Naive B cell (primary cell): ENCODE measurements at places on chromosomes 2 and 18. TPM values are rescaled to one million over a fixed set of nuclear protein-coding genes. Genes with fewer than 3 reads are reported as not detected.

GRCh38 chr2:45220227-45220626 lies 211.0 kb upstream of the SIX2 start:
- peaks cover 6% of the 10 kb centered on the region for H3K4me1 ChIP-seq
- peaks cover 36% of the 10 kb centered on the region for H3K27me3 ChIP-seq
- no peak overlapping the region for H3K4me3 ChIP-seq
- H3K36me3 ChIP-seq, result no peaks in the 10 kb centered on the region
- H3K27ac ChIP-seq, result no peak overlapping the region

DNA sequence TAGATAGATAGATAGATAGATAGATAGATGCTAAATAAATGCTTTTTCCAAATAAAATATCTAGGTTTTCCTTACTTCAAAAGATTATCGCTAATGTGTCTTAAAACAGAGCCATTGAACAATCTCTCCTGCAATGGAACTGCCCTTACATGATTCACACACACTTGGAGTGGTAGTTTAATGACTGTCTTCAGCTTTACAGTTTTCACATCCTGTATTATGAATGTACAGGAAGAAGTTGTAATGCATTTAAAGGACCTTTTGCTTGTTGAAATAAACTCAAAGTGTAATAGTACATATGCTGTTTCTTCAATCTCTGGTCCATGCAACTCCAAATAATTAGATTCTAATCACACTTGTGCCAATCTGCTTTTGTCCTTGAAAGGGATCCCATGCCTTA lies 797.6 kb upstream of the CDH2 start:
- no peaks in the 10 kb centered on the region for H3K36me3 ChIP-seq
- H3K4me1 ChIP-seq, result no peaks in the 10 kb centered on the region
- no peaks in the 10 kb centered on the region for H3K27me3 ChIP-seq
- H3K4me3 ChIP-seq, result no peak overlapping the region
- DNase-seq, result no peak

- H3K27ac ChIP-seq, result no peak overlapping the region
- no peak for DNase-seq
- H3K36me3 ChIP-seq, result no peaks in the 10 kb centered on the region
- H3K27me3 ChIP-seq, result no peaks in the 10 kb centered on the region
- H3K4me1 ChIP-seq, result no peaks in the 10 kb centered on the region
Observed at GRCh38 chr2:156592809-156593593, 156.8 kb downstream of the GPD2 start.

DNA sequence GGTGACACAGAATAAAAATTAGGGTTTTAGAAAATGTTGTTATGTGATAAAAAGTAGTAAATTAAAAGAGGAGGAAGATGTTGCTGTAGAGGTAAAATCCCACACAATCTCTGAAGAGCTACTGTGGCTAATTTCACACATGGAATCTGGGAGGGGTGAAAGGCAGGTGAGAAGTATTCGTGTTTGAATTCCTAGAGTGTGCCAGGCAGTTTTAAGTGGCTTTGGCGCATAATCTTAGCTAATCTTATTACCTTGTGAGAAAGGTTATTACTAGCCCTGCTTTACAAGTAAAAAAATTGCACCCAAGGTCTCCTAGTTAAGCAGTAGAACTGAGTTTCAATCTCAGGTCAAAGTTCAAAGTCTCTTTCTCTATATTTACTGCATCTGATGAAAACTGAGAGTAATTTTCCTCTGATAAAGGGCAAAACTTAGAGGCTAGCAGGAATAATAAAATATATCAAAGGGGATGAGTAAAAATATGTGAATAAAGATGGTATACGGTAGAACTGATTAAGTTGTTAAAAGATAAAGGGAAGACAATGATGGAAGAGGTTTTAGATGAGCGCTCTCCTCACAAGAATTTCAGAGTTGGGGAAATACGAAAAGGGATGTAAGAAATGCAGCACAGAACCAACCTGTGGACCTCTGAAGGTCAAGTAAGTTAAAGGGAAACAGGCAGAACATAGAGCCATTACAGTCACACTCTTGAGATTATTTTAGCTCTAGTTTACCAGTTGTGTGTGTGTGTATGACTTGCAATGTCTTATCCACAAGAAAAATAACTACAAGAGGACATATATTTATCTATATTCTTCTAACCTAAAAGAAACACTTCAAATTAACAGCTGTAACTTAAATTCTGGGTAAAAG lies 34.8 kb downstream of the GAREM1 start:
- no peaks in the 10 kb centered on the region for H3K36me3 ChIP-seq
- H3K27ac ChIP-seq, result no peak overlapping the region
- no peak for DNase-seq
- H3K4me1 ChIP-seq, result no peaks in the 10 kb centered on the region
- no peak overlapping the region for H3K4me3 ChIP-seq

GRCh38 chr2:238943338-238944067 lies 95.6 kb downstream of the TWIST2 start:
- no peaks in the 10 kb centered on the region for H3K27me3 ChIP-seq
- H3K4me3 ChIP-seq, result no peak overlapping the region
- no peak for DNase-seq

The AGAP1 gene
- not detected for polyA plus RNA-seq

DNA sequence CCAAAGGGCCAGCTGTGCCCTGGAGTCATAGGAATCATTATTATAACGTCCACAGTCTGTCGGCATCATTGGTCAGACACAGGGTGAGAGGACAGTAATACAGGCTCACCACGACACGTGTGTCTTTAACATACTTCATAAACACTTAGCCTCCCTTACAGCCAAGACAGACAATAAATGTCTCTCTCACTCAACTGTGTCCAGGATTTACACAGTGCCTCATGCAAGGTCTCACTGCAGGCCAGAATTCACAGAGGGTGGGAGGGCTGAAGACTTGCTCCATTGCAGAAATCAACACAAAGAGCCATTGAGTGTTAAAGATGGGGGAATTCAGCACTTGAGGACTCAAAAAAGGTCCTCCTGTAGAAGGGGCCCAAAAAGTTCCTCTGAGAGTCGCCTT lies 210.5 kb downstream of the BCL2 start:
- H3K27ac ChIP-seq, result no peak overlapping the region
- H3K4me3 ChIP-seq, result no peak overlapping the region
- no peak for DNase-seq
- peaks cover 4% of the 10 kb centered on the region for H3K36me3 ChIP-seq
- H3K4me1 ChIP-seq, result peaks cover 59% of the 10 kb centered on the region

GRCh38 chr18:66874812-66875474 lies 271.1 kb upstream of the CDH19 start:
- no peaks in the 10 kb centered on the region for H3K36me3 ChIP-seq
- no peaks in the 10 kb centered on the region for H3K4me1 ChIP-seq

GRCh38 chr2:28582152-28582551 lies 86.3 kb downstream of the PLB1 start:
- H3K27ac ChIP-seq, result no peak overlapping the region
- no peak for DNase-seq
- peaks cover 9% of the 10 kb centered on the region for H3K27me3 ChIP-seq
- no peaks in the 10 kb centered on the region for H3K4me1 ChIP-seq
- no peak overlapping the region for H3K4me3 ChIP-seq
- no peaks in the 10 kb centered on the region for H3K36me3 ChIP-seq

The ANKRD23 gene
- polyA plus RNA-seq, result not detected

The ALPI gene
- not detected for polyA plus RNA-seq

GRCh38 chr2:134919341-134920210 lies 954 bp downstream of the CCNT2 start:
- peak overlapping the region; percentile 94 for H3K27ac ChIP-seq
- H3K27me3 ChIP-seq, result no peaks in the 10 kb centered on the region
- H3K36me3 ChIP-seq, result peaks cover 11% of the 10 kb centered on the region
- H3K4me1 ChIP-seq, result peaks cover 46% of the 10 kb centered on the region
- peak; percentile 27 for DNase-seq

DNA sequence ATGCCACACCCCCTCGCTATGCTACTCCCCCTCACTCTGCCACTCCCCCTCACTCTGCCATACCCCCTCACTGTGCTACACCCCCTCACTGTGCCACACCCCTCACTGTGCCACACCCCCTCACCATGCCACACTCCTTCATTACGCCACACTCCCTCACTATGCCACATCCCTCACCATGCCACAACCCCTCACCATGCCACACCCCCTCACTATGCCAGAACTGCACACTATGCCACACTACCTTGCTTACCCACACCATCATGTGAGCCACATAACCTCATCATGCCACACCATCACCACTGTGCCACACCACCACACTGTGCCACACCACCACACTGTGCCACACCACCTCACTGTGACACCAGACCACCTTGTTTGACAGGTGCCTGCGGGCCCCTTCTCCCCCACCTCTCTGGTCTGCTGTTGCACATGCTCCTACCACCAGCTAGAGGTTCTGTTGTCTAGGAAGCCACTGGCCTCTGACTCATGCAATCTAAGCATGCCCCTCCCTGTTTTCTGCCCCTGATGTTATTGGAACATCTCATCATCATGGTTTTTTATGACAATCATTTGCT lies 22.0 kb downstream of the MARCHF4 start:
- H3K27me3 ChIP-seq, result no peaks in the 10 kb centered on the region
- no peaks in the 10 kb centered on the region for H3K36me3 ChIP-seq
- no peak overlapping the region for H3K27ac ChIP-seq
- no peak overlapping the region for H3K4me3 ChIP-seq
- H3K4me1 ChIP-seq, result peaks cover 7% of the 10 kb centered on the region
- no peak for DNase-seq

GRCh38 chr18:58195278-58195765 lies 151.3 kb downstream of the NEDD4L start:
- H3K36me3 ChIP-seq, result no peaks in the 10 kb centered on the region
- peaks cover 25% of the 10 kb centered on the region for H3K27me3 ChIP-seq
- DNase-seq, result no peak
- H3K27ac ChIP-seq, result peak overlapping the region; percentile 37
- peaks cover 19% of the 10 kb centered on the region for H3K4me1 ChIP-seq
- H3K4me3 ChIP-seq, result peak overlapping the region; percentile 84

DNA sequence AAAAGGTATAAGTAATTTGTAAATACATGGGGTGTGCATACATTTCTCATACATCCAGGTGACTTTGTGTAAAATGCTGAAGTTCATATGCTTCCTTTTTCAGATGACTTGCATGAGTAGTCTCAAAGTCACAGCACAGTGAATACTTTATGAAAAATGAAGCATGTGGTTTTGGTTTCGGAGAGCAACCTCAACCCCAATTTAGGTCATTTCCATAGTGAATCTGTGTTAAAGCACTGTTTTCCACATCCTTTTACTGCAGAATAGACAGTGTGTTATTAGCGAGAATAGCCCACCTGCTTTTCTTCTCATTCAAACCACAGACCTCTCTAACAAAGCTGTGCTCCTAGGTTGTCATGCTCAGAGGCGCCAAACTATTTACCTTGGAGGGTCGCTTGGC lies 204.4 kb upstream of the RASGRP3 start:
- H3K27ac ChIP-seq, result no peak overlapping the region
- H3K4me1 ChIP-seq, result peaks cover 13% of the 10 kb centered on the region
- no peak overlapping the region for H3K4me3 ChIP-seq
- peaks cover 16% of the 10 kb centered on the region for H3K27me3 ChIP-seq
- no peaks in the 10 kb centered on the region for H3K36me3 ChIP-seq

DNA sequence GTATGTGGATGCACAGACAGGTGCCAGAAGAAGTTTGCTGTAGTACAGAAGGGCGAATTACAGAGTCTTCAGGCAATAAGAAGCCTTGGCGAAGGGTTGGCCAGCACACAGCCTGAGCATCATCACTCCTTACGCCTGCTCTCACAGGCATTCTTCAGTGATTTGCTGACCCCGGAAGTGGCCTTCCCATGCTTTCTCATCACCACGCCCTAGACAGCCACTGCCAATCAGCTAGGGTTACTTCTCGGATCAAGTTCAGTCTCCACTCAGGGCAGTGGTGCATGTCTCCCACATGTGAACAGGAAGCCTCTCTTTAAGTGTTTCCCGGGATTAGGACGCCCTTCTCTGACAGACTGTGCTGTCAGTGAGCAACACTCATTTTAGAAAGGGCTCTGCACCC lies 81.8 kb downstream of the C1QL2 start:
- H3K27ac ChIP-seq, result no peak overlapping the region
- no peak for DNase-seq
- no peak overlapping the region for H3K4me3 ChIP-seq
- peaks cover 12% of the 10 kb centered on the region for H3K27me3 ChIP-seq

- H3K4me3 ChIP-seq, result no peak overlapping the region
- H3K27ac ChIP-seq, result no peak overlapping the region
- H3K27me3 ChIP-seq, result no peaks in the 10 kb centered on the region
- DNase-seq, result no peak
Observed at GRCh38 chr18:57737400-57738060, 65.6 kb downstream of the ATP8B1 start.

The AKAIN1 gene
- not detected for polyA plus RNA-seq

DNA sequence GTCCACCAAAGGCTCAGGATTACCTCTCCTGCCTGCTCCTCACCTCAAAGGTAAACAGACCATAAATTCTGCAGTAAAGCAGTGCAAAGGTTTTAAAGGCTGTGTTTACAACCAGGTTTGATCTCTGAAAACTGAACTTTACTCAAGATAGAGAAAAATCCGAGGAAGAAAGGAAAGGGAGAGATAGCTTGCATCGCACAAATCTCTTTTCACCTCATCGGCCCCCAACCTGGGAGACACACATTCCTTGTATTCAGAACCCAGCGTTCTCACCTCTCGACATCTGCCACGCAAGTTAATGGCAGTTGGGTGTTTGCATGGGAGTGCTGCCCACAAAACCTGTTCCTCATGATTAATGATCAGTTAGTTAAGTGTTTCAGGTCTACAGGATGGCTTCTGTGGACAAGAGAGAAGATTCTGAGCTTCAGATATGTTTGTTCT lies 72.6 kb downstream of the GATA6 start:
- no peak overlapping the region for H3K27ac ChIP-seq
- no peaks in the 10 kb centered on the region for H3K36me3 ChIP-seq
- H3K4me3 ChIP-seq, result no peak overlapping the region
- DNase-seq, result no peak

The ERBB4 gene
- not detected for polyA plus RNA-seq

The TBR1 gene
- polyA plus RNA-seq, result not detected

GRCh38 chr2:45776160-45776955 lies 124.9 kb downstream of the PRKCE start:
- peak overlapping the region; percentile 24 for H3K4me3 ChIP-seq
- DNase-seq, result no peak
- no peaks in the 10 kb centered on the region for H3K36me3 ChIP-seq
- no peaks in the 10 kb centered on the region for H3K27me3 ChIP-seq

The GRHL1 gene
- polyA plus RNA-seq, result 0.09 TPM

The KIAA2012 gene
- polyA plus RNA-seq, result not detected

DNA sequence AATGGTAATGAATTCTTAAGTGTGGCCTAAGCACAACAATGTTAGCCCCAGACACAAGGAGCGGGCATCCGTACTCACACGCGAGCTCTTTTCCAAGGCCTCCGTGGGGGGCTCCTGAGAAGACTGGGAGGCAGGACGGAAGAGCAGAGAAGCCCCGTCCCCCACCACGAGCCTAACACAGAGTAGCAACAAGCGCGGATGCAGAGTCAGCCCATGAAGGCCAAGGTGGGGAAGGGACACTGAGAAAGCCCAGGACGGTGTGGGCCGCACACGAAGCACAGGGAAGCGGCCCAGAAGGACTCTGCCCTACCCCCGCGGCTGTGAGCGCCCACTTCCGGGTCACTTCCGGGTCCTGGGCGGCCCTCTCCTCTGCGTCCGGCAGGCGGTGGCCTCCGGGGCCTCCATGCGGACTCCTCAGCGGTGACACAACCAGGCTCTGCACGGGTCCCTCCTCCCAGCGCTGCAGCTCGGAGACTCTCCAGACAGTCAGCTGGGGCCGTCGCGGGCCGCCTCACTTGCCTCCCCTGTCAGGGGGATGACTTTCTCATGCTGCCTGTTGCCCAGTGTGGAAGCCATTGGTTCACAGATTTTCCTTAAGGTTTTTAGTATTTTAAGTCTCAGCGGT lies 151.5 kb downstream of the MTCL1 start:
- no peaks in the 10 kb centered on the region for H3K36me3 ChIP-seq
- no peaks in the 10 kb centered on the region for H3K27me3 ChIP-seq
- H3K4me1 ChIP-seq, result peaks cover 12% of the 10 kb centered on the region
- DNase-seq, result no peak

GRCh38 chr2:127359520-127359919 lies 28.3 kb downstream of the MAP3K2 start:
- no peak overlapping the region for H3K4me3 ChIP-seq
- no peaks in the 10 kb centered on the region for H3K27me3 ChIP-seq
- H3K4me1 ChIP-seq, result peaks cover 75% of the 10 kb centered on the region
